ENCODE measurements at places on chromosomes 2 and 18.

GRCh38 chr2:101860157-101860556 is 131.6 kb upstream of the IL1R2 start:
- no peak for DNase-seq

DNA sequence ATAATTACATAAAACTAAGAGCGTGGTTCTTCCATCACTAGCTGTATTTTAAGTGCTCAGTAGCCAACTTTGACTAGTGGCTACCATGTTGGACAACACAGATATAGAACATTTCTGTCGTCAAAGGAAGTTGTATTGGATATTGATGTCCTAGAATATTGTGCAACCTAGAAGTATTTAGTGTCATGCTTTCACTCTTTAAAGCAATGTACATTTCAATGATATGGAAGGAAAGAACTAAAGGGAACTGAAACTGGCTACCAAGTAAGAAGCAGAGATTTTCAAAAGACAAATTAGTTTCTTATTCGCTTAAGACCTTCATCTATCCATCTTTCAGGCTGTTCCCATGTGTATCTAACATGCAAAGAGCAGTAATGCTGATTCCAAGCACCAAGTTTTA is 85.4 kb upstream of the EML6 start:
- DNase-seq = no peak

- DNase-seq = peak; percentile 9
These were observed 66.1 kb upstream of the NXPH2 start for GRCh38 chr2:138846216-138846821.

DNA sequence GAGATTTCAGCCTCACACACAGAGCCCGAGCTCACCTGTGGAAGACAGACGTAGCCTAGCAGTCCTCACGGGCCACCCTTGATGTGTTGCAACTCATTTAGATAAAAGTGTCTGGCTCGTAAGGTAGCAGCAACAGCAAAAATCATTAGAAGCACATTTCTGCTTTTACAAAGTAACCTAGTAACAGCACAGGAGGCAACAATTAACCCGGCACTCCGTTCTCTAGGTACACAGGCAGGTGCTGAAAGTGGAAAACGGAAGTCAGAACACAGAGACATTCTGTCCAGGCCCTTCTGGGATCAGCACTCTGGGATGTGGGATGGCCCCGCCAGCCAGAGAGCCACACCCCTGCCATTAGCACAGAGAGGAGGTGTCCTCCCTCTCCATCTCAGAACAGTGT is 99.3 kb downstream of the KLHL29 start:
- no peak for DNase-seq

- DNase-seq = no peak
These were observed 132.4 kb downstream of the TMEM163 start for GRCh38 chr2:134586326-134586965.

GRCh38 chr2:42102591-42103450 is 55.0 kb downstream of the PKDCC start:
- DNase-seq = peak; percentile 41

DNA sequence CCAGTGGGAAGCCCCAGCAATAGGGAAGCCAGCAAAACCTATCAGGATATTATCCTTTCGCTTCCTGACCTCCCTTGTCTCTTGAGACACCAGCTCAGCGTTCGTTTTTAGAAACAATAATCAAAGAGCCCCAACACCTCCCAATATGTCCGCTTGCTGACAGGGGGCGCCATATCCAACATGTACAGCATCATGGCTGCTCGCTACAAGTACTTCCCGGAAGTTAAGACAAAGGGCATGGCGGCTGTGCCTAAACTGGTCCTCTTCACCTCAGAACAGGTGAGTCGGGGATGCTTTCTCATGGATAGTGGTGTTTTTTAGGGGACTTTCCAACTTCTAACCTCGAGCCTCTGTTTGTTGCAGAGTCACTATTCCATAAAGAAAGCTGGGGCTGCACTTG is 28.7 kb downstream of the GAD1 start:
- no peak for DNase-seq

DNA sequence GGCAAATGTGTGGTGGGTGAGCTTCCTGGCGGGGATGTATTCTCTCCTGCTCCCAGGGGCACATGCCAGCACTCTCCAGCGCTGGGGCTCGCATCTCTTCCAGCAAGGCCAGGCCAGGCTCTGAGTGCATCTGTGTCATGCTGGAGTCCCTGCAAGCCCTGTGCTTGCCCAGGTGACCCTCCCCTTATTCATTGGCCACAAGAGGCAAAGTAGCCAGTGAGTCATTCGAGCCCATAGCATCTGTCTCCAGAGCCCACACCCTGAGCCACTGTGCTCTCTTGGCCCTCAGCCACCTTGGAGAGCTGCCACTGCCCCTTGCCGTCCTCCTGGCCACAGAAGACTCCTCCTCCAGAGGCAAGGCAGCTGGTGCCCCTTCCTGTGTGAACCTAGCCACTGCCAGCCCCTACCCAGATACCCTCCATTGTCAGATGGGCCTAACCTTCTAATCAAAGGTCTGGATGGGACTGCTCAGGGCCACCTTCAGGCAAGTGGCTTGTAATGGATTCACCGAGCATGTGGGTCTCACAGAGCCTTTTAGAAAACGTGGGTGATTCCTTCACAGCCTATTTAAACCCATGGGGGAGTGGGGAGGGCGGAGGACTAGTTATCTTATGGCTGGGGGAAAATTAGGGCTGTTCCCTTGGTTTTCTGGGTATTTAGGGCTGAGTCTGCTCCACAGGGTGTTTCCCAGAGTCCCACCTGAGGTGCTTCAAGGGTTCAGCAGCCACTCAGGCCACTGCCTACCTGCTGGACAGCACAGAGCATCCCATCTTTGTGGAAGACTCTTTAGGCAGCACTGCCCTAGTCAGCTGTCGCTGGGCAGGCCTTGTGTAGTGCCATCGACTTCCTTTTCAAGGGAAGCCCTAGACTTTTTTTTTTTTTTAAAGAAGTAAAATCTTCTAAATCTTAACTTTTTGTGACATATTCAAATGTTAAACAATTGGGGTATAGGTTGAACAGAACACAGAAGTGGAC is 137.4 kb downstream of the ACOXL start:
- peak; percentile 1 for DNase-seq

DNA sequence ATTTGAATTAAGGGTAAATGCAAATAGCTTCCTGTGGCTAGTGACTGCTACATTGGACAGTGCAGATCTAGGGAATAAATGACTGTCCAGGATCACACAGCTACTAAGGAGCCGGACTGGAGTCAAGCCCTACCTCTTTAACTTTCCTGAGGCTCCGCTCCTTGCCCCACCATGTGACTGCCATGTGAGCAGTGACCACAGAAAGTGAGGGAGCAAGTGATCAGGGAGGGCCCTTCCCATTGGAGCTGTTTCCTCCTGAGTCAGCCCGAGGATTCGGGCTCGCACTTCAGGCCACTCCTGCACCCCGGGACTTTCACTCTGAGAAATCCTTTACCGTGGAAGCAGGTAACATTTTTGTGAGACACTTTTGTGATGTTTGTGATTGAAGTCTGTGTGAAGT is 198.0 kb downstream of the ANKRD30B start:
- no peak for DNase-seq

- no peak for DNase-seq
These were observed 17.6 kb downstream of the SAG start for GRCh38 chr2:233325256-233325655.

- DNase-seq = no peak
These were observed 279.2 kb upstream of the THSD7B start for GRCh38 chr2:136486115-136486514.

GRCh38 chr2:226760412-226761194 is 39.0 kb downstream of the IRS1 start:
- DNase-seq = peak; percentile 95

- no peak for DNase-seq
These were observed 160.5 kb downstream of the RIF1 start for GRCh38 chr2:151570191-151570590.

- DNase-seq = no peak
These were observed 164.8 kb upstream of the STK17B start for GRCh38 chr2:196336207-196336606.

DNA sequence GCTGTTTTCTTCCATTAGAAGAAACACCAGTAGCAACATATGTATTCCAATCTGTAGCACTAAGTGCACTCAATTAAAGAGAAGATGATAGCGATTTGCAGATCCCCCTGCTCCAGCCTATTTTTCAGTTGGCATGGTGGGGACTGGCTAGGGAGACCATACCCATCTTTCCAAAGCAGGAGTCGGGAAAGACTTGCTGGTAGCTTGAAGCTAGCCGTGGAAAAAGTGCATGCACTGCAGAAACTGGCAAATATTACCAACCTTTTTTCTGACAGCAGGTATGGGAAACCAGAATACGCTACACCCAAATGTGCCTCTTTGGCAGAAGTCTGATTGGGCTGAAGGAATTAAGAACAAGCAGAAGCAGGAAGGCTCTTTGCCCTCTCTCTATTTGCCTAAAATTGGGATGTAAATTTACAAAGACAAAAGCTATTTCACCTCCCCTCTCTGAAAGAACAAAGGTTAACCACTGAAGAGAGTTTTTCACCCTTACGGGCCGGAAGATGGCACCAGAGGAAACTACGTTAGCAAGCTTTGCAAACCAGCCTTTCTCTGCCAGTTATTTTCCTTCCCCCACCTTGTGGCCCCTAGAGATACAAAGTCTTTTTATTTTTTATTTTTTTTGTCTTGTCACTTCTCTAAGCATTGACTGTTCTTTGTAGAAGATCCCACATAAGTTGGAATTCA is 273.1 kb downstream of the DLGAP1 start:
- no peak for DNase-seq

DNA sequence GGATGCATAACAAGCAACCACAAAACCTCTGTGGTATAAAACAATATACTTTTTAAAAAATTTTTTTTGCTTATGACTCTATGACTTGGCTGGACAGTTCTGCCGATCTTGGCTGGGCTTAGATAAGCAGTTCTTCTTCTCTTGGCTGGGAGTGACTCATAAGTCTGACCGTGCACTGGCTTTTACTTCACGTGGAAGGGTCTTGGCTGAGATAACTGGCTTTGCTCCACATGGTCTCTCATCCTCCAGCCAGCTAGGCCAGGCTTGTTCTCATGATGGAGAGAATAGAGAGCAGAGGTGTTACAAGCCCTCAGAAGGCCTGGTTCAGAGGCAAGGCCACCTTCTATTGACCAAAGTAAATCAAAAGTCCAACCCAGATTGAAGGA is 178.9 kb upstream of the SERPINE2 start:
- peak; percentile 51 for DNase-seq

- DNase-seq = no peak
These were observed 37.5 kb downstream of the FBXO15 start for GRCh38 chr18:74110149-74110548.

GRCh38 chr18:55541571-55541970 is 46.4 kb downstream of the TCF4 start:
- peak; percentile 55 for DNase-seq

DNA sequence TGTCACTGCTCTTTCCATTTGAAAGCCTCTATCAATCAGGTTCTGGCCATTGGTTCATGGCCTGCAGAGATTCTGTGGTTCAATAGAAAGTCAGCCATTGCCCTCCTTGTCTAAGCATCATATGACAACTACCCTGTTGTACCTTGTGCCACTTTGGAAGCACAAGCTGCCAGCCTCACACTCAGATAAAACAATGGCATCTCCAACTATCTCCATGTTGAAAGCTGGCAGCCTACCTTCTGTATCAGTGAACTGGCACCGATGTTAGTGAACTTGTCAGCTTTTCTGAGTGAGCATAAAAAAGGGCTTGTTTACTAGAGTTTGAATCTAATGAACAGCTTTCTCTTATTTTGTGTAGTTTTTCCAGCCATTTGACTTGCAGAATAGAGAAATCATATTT is 203.3 kb upstream of the SESTD1 start:
- DNase-seq = no peak

DNA sequence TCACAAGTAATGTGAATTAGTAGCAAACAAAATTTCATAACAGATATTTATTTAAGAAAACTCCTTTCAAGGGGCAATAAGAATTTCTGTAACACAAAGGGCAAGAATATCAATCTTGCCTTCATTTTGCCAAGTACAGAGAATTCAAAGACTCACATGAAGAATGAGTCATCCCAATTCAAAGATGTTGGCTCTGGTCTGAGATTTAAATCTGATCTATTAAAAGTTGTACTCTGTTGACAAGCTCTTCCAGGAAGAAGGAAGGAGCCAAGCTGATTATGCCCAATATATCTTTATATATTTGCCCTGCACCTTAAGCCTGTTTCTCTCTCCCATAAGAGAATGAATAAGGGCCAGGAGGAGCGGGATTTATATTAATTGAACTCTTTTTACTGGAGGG is 55.9 kb upstream of the RPE start:
- DNase-seq = no peak

DNA sequence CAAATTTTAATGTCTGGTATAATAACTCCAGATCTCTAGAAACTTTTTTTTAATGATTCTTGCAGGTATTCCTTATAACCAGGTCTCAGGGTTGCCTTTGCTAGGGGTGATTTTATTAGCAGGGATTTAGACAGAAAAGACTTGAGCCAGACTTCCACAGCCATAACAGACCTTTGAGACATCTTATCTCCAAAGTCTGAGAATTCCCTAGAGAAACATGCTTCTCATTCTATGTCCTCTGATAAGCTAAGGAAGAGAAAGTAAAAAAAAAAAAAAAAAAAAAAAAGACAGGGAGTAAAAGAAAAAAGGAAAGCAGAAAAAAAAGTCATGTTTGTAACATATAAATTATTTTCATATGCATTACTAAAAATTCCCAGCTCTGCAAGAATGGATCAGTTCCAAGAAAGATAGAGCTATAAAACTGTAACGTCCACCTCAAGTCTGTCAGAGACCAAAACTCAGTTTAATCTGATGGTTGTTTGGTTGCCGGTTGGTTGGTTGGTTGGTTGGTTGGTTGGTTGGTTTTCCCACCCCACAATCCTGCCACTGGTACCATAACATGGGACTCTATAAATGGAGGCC is 153.8 kb downstream of the COL6A3 start:
- no peak for DNase-seq

GRCh38 chr2:143801561-143801960 is 672.3 kb downstream of the ARHGAP15 start:
- no peak for DNase-seq

Data from AG10803 (cell line).